Breast epithelium (tissue), 4 donors: ENCODE measurements at places on chromosomes 7 and 10. TPM values are rescaled to one million over a fixed set of nuclear protein-coding genes. Genes with fewer than 3 reads are reported as not detected.

- DNase-seq = no peak
- H3K4me1 ChIP-seq = no peaks in the 10 kb centered on the region
- H3K27me3 ChIP-seq = no peaks in the 10 kb centered on the region
- no peak overlapping the region for H3K4me3 ChIP-seq
- no peak overlapping the region for H3K27ac ChIP-seq
These were observed 24.6 kb downstream of the WIPI2 start for GRCh38 chr7:5214641-5215040.

DNA sequence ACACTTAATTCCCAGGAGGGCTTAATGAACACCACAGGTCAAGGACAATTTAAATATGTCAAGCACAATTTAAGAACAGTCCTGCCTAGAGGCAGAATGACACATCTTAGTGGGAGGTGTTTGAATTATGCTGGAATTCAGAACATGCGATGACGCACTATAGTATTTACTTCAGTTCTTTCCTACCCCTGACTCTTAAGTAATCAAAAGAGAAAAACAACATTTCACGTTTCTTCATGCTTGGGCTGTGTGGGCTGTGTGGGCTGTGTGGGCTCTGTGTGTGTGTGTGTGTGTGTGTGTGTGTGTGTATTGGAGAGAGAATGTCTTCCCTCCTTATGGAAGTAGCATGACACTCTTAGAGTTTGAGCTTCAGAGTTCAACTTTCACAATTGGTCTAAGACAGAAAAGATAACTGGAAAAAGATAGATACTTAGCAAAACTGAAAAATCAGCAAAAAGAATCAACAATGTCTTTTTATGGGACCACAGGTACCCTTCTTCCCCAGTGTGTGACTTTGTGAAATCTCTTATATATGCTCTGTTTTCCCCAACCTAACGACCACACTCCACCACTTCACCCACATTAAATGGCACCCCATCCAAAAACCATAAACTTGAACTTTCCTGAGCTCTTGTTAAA, 33.7 kb upstream of the CABCOCO1 start:
- DNase-seq = no peak
- H3K4me1 ChIP-seq = no peaks in the 10 kb centered on the region
- H3K27ac ChIP-seq = peak overlapping the region; percentile 50
- no peak overlapping the region for H3K4me3 ChIP-seq

DNA sequence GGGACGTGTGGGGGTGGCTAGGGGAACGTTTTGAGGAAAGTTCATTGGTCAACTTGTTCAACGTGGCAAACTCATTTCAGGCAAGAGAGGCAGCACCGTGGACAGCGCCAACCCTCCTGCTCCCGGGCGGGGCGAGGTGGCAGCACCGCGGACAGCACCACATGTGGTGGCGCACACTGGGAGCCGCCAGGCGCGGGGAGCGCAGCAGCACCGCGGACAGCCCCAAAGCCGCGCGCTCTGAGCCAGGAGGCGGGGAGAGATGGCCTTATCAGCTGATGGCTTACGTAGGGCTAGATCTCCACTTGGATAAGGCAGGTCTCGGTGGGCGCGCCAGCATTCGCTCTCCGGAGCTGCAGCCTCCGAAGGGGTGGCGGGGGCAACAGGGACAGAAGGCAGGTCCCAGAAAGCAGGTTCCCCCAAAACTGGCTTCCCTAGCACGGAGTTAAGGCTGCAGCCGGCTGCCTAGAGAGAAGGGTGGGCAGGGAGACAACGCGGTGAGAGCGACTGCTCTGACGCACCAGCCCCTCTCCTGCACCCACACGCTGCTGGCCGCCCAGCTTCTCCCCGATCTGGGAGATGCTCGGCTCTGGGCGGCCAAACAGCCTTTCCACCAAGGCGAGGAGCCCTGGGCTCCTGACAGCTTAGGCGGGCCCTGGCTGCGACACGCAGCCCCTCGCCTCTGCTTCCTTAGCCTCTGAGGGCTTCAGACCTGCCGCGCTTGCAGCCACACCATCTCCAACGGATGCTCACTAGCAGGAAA, at the start of gene HTR5A:
HTR5A (plus strand) TSS at position 333 of the 760 bp plus-strand sequence. CDS start 576 bp downstream, outside the sequence.
- no peak within 1 kb of the TSS for H3K27ac ChIP-seq
- H3K4me1 ChIP-seq = no peaks in the 10 kb centered on the region
- DNase-seq = peak; percentile 37
- no peaks in the 10 kb centered on the region for H3K27me3 ChIP-seq

- no peaks in the 10 kb centered on the region for H3K4me1 ChIP-seq
- H3K27ac ChIP-seq = no peak overlapping the region
These were observed 132.5 kb downstream of the LSM5 start for GRCh38 chr7:32357535-32358277.

DNA sequence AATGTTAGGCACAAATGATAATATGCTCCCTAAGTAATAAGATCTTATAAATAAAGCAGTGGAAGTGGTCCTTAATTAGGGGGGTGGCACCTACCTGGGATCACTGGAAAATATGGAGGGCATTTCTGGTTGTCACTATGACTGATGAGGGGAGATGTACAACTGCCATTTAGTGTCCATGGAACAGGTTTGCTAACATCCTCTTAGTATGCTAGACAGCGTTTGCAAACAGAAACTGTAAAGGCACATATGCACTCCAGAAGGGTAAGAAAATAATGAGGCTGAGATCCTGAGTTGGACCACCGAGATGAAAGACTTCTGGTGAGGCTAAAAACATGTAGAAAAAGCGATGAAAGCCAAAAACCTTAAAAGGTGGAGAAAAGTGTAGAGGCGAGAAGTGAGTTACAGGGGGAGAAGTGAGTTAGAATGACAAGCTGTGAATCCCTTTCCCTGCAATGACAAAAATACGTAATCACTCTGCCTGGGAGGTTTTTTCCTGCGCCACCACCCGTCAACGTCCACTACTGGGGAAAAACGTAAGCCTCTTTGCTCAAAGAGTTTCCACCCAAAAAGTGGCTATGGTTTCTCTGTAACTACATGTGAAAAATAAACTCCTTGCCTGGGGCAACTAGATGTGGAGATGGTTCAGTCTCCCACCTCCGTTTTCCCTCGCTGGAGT, 767 bp downstream of the KRIT1 start:
- no peaks in the 10 kb centered on the region for H3K27me3 ChIP-seq
- H3K4me3 ChIP-seq = peak overlapping the region; percentile 98
- H3K27ac ChIP-seq = peak overlapping the region; percentile 94
- H3K36me3 ChIP-seq = no peaks in the 10 kb centered on the region
- no peaks in the 10 kb centered on the region for H3K4me1 ChIP-seq

- no peak overlapping the region for H3K27ac ChIP-seq
- peak overlapping the region; percentile 47 for H3K4me3 ChIP-seq
- no peaks in the 10 kb centered on the region for H3K4me1 ChIP-seq
- no peaks in the 10 kb centered on the region for H3K36me3 ChIP-seq
These were observed 28.8 kb downstream of the WDR86 start for GRCh38 chr7:151381098-151381347.

- H3K4me3 ChIP-seq = no peak overlapping the region
- H3K27me3 ChIP-seq = no peaks in the 10 kb centered on the region
- H3K4me1 ChIP-seq = no peaks in the 10 kb centered on the region
These were observed 12.0 kb downstream of the CLCN1 start for GRCh38 chr7:143327903-143328302.

- no peaks in the 10 kb centered on the region for H3K27me3 ChIP-seq
- peak overlapping the region; percentile 97 for H3K27ac ChIP-seq
- peak overlapping the region; percentile 96 for H3K4me3 ChIP-seq
- DNase-seq = no peak
- no peaks in the 10 kb centered on the region for H3K36me3 ChIP-seq
These were observed 435 bp upstream of the PWWP2B start for GRCh38 chr10:132396494-132397035.

GRCh38 chr7:107870427-107871000, 20.5 kb upstream of the DLD start:
- no peak overlapping the region for H3K4me3 ChIP-seq
- no peaks in the 10 kb centered on the region for H3K36me3 ChIP-seq
- no peaks in the 10 kb centered on the region for H3K27me3 ChIP-seq
- H3K27ac ChIP-seq = no peak overlapping the region
- H3K4me1 ChIP-seq = no peaks in the 10 kb centered on the region
- DNase-seq = no peak

DNA sequence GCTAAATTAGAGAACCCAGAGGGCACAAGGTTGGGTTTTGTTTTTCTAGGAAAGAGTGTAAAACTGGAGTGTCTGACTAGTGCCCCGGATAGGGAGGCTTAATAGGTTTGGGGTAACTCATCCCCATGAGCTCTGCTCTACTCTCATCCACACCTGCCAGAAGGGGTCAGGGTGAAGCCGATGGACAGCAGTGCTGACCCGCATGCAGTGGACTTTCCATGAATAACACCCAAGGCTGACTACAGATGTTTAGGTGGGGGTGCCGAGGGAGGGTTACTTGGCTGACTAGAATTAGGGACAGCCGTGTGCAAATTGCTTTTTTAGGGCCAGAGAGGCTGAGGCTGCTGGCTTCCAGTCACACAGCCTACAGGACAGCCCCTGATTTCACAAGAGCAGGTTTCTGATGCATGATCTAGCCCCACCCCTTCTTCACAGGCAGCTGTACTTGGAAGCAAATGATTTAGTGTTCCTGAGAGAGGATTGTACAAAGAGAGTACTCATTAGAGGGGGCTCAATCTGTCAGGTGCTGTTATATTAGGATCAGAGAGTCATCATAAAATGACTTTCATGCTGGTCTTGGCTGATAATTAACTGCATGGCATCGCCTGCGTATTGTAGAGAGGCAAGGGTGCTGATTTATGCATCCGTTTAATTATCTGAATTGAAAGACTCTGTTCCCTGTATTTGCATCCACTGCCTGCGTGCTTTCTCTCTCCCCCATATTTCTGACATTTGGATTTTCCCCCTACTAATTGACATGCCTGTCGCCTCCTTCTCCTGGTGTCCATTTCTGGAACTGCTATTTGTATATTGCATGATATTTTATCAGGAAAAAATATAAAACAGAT, 9.5 kb downstream of the INHBA start:
- H3K4me1 ChIP-seq = no peaks in the 10 kb centered on the region
- no peak for DNase-seq
- H3K36me3 ChIP-seq = no peaks in the 10 kb centered on the region
- H3K27ac ChIP-seq = no peak overlapping the region
- H3K4me3 ChIP-seq = no peak overlapping the region

- H3K27me3 ChIP-seq = no peaks in the 10 kb centered on the region
- H3K36me3 ChIP-seq = no peaks in the 10 kb centered on the region
- no peak for DNase-seq
- H3K4me3 ChIP-seq = no peak overlapping the region
- H3K27ac ChIP-seq = no peak overlapping the region
These were observed 83.0 kb upstream of the ELN start for GRCh38 chr7:73945022-73945421.

DNA sequence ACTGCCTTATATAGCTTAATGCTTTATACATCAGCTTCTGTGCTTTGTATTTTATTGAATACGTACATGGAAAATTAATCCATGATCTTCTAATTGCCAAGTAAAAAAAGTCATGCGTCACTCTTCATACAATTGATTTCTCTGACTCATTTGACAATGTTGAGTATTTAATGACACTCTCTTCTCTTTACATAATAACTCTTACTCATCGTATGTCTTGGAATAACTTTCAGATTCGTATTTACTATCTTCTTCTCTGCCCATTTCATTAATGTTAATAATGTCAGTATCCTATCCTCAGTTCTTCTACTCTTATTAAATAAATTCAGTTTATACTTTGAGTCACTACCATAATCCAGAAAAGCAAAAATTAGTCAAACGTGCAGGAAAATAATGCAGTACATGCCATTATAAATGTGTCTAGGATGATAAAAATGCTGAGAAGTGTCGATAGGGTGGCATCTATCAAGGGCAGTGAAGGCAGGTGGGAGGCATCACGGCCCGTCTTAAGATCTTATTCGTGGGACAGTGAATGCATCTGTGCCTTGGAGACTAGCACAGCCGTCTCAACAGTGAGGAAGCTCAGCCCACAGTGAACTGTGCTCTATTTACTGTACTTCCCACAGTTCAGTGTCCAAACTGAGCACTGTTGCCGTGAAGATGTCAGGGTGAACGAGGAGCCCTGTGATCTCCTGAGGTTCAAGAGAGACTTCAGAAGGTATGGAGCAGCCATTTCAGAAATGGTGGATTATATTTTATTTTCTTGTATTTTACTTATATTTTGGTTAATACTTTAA, 39.8 kb upstream of the AKR1E2 start:
- no peak overlapping the region for H3K4me3 ChIP-seq
- H3K4me1 ChIP-seq = no peaks in the 10 kb centered on the region
- H3K27ac ChIP-seq = no peak overlapping the region

DNA sequence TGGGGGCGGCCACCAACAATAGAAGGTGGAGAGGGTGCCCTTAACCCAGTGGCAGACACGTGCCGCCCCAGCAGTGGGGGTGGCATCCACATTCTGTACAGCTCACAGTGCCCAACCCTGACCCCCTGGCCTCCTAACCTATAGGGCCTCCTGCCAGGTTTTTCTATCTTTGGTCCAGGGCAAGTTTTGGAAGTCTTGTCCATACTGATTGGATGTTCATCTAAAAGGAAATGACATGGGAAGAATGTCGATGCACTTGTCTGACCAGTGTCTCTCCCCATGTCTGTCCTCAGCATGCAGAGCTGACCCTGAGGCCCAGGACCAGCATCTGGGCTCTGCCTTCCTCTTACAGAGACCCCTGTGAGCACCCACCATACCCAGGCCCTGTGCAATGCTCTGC, 32.3 kb upstream of the ANTXRL start:
- no peak for DNase-seq
- no peaks in the 10 kb centered on the region for H3K4me1 ChIP-seq
- no peaks in the 10 kb centered on the region for H3K27me3 ChIP-seq
- H3K27ac ChIP-seq = no peak overlapping the region
- H3K4me3 ChIP-seq = no peak overlapping the region

- H3K36me3 ChIP-seq = no peaks in the 10 kb centered on the region
- H3K4me1 ChIP-seq = no peaks in the 10 kb centered on the region
- H3K27me3 ChIP-seq = no peaks in the 10 kb centered on the region
- H3K4me3 ChIP-seq = no peak overlapping the region
- no peak for DNase-seq
These were observed 33.4 kb upstream of the SLC39A12 start for GRCh38 chr10:17918187-17918903.

DNA sequence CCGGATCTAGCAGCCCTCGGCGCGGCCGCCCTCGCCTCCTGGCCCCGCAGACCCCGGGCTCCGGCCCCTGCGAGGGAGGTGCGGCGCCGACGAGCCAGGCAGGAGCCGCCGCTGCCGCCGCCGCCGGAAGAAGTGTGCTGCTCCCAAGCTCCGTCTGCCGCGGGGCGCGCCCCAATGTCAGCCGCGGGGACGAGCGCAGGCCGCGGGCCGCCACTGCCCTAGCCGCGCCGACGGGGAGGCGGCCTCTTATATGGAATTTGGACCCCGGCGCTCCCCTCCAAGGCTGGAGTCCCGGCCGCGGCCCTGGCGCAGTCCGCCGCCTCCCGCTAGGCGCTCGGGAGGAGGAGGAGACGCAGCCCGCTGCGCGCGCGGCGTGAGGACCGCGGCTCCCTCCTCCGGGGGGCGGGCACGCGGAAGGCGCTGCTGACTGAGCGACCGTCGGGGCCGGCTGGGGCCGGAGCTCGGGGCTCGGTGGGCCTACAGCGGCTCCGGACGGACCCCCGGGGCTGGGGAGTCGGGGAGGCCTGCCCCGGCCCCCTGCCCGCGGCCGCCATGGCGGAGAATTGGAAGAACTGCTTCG, at the start of gene TRIM8:
TRIM8 (plus strand) TSS at position 414 of the 580 bp plus-strand sequence; CDS start at position 553, 139 bp downstream.
- no peaks in the 10 kb centered on the region for H3K27me3 ChIP-seq
- peak within 1 kb of the TSS; percentile 85 for H3K4me3 ChIP-seq
- H3K27ac ChIP-seq = peak within 1 kb of the TSS; percentile 99
- DNase-seq = no peak
- H3K4me1 ChIP-seq = peaks cover 30% of the 10 kb centered on the region

The KIF11 gene
- total RNA-seq = 0.66 TPM

The SLC16A9 gene
- total RNA-seq = 1.2 TPM

The LRRC17 gene
- 19.3 TPM for total RNA-seq

The OGDHL gene
- total RNA-seq = not detected
